Activated CD4-positive, alpha-beta T cell treated with anti-CD3 and anti-CD28 coated beads, Interleukin-2, amount 50 U/mL, for 48 hours (primary cell): ENCODE measurements at places on chromosomes 7 and 10.

GRCh38 chr7:150912427-150912826, 60.1 kb downstream of the AOC1 start:
- DNase-seq = no peak

- DNase-seq = no peak
These were observed 319.1 kb upstream of the PHYHIPL start for GRCh38 chr10:58857251-58857805.

- DNase-seq = no peak
These were observed 8.3 kb upstream of the FMC1 start for GRCh38 chr7:139332697-139333359.

DNA sequence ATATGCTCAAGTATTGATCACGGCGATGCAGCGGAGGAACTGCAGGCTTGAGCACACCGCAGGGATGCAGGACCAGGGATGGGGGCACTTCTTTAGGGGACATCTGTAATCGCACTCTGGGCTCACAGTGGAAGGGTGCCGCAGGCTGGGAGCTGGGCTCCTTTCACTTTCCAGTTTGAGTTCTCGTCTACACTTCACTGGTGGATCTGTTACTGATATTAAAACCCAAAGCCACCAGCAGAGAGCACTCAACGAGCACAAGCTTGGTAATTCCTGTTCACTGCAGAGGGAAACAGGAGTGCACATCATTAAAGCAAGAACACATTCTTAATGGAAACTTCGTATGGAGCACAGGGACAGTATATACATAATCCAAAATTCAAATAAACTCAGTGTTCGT, 91.3 kb downstream of the PARD3 start:
- no peak for DNase-seq

GRCh38 chr10:60871215-60871614, 72.8 kb downstream of the RHOBTB1 start:
- no peak for DNase-seq

- DNase-seq = no peak
These were observed 84.9 kb upstream of the SKAP2 start for GRCh38 chr7:26949319-26949718.

- DNase-seq = no peak
These were observed 5.4 kb downstream of the NYAP1 start for GRCh38 chr7:100489121-100489520.

DNA sequence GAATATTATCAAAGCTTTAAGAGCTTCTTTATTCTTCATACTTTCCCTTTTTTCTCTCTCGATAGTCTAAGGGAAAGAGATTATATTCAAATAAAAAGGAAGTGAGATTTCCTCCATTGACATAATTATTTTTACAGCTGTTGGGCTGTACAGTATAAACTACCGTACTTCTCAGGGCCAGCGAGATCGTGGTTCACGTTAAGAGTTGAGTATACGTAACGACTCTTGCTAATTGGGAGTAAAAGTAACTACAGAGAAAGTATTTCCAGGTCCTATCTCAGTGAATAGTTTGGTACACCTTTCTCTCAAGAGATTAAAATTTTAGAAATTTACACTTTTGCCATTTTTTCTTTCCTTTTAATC, 57.8 kb downstream of the INPP5F start:
- DNase-seq = no peak

DNA sequence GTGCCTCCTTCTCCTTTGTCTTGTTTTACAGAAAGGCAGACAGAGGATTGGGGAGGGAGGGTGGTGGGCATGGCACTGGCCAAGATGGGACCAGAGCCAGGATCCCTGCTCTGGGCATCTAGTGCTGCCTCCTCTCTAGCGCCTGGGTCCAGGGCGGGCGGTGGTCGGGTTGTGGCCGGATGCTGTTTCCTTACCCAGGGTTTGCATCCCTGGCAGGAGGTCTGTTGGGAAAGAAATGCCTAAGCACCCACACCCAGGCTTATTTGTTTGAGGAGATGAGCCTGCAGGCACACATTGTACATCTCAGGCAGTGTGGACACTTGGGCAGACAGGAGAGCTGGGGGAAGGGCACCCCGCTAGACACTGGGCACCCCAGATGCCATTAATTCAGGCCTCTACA, 102.3 kb upstream of the PCBD1 start:
- no peak for DNase-seq
